ENCODE measurements at places on chromosomes 6 and 20.

DNA sequence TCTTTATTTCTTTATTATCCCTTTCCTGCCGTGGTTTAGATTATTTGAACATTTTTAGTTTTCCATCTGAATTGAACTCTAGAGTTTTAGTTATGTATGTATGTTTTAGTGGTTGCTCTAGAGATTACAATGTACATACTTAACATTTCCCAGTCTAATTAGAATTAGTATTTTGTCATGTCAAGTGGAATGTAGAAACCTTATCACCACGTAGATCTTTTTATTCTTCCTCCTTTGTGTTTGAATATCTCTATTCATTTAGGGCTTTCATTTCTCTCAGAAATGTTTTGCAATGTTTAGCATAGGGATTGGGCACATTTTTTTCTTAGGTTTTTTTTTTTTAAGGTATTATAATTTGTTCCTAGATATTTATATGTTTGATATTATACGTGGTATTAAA, 73.1 kb upstream of the EZR start:
- DNase-seq, result no peak

DNA sequence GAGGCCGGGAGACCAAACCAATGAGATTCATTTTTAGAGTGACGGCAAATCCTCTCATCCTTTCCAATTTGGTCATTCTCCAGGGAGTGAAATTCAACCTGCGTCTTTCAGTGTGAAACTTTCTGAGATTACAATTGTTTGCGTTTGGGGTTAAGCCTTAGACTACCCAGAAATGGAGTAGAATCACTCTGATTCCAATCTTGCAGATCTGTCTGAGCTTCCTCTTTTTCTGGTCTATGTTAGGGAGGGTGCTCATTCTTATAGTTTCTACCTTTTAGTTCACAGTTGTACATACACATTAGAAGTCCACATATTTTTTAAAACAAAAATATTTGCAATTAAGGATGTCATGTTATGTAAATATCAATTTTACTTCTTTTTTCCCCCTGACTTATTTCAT, 183.0 kb upstream of the PHACTR1 start:
- DNase-seq, result no peak

- DNase-seq, result no peak
Measured at GRCh38 chr6:148317739-148318138, 24.9 kb upstream of the SASH1 start.

DNA sequence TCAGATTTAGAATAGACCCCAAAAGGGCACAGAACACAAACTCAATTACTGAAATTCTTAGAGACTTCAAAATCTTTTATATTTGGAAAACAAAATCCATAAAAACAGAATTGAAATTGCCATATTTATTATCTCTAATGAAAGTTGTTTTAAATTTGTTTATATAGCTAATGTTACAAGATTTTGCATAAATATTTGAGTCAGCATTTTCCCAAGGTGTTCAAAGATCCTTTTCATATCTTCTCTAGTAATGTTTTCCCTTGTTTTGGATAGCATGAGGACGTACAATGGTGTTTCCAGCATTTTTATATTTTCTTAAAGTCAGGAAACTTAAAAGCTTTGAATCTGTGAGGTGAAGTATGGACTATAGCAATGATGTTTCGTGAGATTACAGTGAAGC, 235.2 kb upstream of the EPHA7 start:
- no peak for DNase-seq

DNA sequence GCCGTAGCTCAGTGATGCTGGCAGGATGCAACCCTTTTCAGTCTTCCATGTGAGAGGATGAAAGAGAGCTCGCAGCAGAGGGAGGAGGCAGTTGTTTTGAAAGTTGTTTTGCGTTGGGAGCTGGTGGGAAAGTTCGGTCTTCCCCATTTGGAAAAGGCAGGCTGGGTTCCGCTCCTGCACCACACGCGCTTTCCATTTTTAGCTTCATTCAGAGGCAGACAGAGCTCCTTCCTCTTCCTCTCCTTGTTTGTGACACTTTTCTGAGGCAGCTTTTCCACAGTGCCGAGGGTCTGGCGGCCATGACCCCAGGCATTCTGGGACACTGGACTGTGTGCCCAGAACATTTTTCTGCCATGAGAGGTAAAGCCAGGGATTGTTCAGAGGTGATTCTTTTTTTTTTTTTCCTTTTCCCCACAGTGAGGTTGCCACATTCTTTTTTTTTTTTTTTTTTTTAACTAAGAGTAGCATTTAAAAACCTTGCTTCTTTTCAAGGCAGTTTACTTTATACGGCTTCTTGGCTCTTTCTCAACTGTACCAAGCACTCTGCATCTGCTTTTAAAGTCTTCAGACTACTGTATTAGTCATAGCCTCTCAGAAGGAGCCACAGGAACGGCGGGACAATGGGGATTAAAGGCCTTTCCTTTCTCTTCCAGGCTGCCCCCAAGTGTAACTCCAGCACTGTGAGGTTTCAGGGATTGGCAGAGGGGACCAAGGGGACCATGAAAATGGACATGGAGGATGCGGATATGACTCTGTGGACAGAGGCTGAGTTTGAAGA, 1.6 kb downstream of the PRDM1 start:
- DNase-seq, result no peak

- DNase-seq, result no peak
Measured at GRCh38 chr6:130946076-130946475, 117.0 kb downstream of the EPB41L2 start.

DNA sequence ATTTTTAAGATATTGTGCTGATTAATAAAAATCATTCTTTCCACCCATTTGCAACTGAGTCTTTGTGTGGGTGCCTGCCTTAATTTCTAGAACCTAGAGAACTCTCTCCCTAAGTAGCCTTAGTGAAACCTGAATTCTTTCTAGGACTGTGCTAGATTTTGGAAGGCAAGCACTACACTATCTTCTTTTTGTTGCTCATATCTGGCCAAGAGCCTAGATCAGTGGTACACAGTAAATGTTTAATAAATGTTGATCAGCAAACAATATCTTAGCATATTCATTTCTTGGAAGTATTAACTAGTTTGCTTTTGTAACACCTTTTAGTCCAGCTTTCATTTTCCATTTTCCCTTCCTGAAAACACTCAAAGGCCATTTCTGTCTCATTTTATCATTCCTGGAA, 108.5 kb upstream of the CARMIL1 start:
- no peak for DNase-seq

GRCh38 chr20:17316316-17317038, 89.6 kb downstream of the PCSK2 start:
- DNase-seq, result no peak

GRCh38 chr20:36004045-36004444, 35.7 kb downstream of the CNBD2 start:
- DNase-seq, result no peak

DNA sequence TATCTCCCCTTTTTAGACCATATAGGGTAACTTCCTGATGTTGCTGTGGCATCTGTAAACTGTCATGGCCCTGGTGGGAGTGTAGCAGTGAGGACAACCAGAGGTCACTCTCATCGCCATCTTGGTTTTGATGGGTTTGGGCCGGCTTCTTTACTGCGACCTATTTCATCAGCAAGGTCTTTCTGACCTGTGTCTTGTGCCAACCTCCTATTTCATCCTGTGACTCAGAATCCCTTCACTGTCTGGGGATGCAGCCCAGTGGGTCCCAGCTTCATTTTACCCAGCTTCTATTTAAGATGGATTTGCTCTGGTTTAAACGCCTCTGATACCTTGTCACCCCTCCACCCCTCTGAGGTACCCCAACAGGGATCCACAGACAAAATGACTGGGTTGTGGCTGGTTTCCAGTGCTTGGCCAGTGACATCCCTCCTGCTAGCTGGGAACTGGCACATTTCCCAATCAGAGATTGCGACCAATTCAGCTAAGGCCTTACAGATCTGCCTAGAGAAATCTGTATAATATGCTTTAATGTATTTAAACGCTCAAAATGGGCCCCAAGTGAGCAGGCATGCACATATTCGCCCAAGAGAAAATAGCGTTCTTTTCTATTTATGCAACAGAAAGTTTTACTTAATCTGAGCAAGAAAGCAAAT, 315.6 kb upstream of the QKI start:
- DNase-seq, result no peak

- DNase-seq, result peak; percentile 84
Measured at GRCh38 chr6:70336996-70337742, 34.3 kb upstream of the COL9A1 start.

DNA sequence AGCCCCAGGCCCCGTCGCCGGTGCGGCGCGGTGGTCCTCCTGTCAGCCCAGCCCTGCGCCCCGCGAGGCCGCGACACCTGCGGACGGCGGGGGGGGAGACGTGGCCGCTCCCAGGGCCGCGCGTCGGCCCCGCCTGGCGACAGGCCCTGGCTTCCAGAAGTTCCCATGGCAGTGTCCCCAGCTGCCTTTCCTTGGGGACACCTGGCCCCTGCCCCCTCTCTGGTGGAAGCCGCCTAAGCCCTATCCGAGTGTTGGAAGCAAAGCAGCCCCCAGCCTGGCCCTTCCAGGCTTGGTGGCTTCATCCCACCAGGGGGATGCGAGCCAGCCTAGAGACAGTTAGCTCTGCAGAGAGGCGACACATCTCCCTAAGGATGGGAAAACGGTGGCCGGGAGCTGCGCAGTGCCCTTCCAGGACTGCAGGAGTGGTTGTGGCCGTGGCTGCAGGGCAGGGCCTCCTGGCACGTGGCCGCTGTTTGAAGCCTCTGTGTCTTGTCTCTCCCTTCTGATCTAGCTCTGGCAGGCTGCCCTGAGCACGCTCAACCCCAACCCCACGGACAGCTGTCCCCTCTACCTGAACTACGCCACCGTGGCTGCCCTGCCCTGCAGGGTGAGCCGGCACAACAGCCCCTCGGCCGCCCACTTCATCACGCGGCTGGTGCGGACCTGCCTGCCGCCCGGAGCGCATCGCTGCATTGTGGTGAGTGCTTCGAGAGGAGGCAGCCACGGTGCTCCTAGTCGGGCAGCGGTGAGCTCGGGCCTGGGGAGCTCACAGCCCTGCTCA, 816 bp downstream of the NPEPL1 start:
- DNase-seq, result no peak

GRCh38 chr6:100573166-100573565, 108.4 kb upstream of the SIM1 start:
- no peak for DNase-seq

- DNase-seq, result peak; percentile 24
Measured at GRCh38 chr20:33490023-33490933, at the start of gene CBFA2T2. CBFA2T2 (plus strand) TSS chr20:33490096; CDS start chr20:33490268, 172 bp downstream.

DNA sequence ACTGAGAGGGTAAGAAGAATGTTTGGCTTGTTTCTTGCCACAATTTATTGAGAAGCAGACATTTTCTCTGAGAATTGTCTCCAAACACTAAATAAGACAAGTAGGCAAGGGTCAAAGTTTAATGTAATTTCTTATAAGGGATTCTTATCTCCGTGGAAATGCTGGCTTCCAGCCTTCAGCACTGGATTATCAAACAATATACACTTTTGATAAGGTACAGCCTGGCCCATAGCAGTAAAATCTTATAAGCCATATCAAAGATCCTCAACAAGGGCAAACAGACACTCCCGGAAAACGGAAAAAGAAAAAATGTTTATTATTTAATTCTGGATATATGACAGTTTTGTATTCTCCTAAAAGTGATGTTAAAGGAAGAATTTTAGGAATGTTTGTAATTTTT, 18.5 kb upstream of the ZSCAN9 start:
- no peak for DNase-seq

GRCh38 chr6:103326760-103327757, 1532.7 kb downstream of the HACE1 start:
- DNase-seq, result no peak

DNA sequence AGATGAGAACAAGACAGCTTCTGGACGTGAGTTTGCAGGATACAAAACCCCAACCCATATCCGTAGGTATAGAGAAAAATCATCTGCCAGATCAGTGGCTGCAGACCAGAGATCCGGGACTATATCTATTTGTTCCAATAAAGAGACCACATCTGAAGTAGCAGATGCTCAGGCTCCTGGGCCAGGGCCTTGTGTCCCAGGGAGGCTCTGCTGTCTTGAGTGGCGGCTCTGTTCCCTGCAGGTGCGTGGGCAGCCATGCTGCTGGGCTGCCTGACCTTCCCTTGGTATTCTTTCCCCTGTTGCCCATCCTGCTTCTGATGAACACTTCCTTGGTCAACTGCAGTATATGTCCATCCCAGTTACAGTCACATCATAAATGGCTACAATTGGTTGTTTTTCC, 34.9 kb downstream of the ERMARD start:
- DNase-seq, result no peak

DNA sequence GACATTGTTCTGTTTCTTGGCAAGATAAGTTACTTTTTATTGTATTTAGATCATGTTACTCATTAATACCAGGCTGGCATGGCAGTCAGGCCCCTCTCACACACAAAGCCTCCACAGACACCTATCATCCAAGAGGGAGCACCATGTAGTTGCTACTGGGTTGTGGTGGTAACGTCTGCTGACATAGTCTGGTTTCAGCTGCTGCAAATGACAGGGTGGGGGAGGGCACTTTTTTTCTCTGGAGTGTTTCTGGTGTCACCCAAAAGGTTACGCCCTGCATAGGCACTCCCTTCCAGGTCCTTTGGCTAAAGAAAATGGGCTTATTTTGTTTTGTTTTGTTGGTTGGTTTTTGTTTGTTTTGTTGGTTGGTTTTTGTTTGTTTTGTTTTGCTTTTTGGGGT, 236.4 kb upstream of the RIMS1 start:
- DNase-seq, result no peak

All from CMK (cell line).